ENCODE measurements at places on chromosomes 6 and 20.

GRCh38 chr20:23917024-23917725 is 37.6 kb upstream of the CST5 start:
- no peak for DNase-seq

- peak; percentile 61 for DNase-seq
Measured at GRCh38 chr6:24766680-24767462, 7.9 kb upstream of the GMNN start.

DNA sequence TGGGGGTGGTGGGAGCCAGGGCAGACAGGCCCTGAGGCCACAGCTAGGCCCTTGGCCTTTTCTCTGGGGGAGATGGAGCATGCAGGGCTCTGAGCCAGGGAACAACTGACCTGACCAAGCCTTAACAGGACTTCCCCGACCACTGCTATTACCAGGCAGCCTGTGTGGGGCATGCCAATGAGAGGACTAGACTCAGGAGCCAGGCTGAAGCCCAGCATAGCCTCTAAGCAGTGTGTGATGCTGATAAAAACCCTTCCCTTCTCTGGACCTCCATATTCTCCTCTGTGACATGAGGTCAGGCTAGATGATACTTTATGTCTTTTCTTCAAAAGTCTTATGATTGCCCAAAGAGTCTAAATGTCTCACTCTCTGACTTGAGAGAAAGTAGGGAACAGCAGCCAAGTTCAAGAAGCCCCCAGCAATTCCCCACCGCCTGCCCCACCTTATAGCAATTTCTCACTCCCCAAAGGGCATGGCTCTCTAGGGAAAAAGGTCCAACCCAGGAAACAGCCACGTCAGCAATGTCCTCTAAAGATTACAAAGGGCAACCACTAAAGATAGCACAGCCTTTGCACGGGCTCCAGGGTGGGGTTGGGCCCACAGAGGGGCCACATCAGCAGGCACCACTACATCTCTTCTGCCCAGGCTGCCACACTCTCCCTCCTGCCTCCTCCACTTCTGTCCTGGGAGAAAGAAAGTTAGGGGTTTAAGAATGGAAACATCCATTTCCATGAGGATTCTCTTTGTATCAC is 71.3 kb downstream of the TRERF1 start:
- DNase-seq = no peak

- no peak for DNase-seq
Measured at GRCh38 chr6:43717822-43718221, 30.2 kb upstream of the MRPS18A start.

- peak; percentile 30 for DNase-seq
Measured at GRCh38 chr6:134502614-134503549, 185.0 kb upstream of the SGK1 start.

- no peak for DNase-seq
Measured at GRCh38 chr6:100185615-100186014, 191.6 kb upstream of the MCHR2 start.

DNA sequence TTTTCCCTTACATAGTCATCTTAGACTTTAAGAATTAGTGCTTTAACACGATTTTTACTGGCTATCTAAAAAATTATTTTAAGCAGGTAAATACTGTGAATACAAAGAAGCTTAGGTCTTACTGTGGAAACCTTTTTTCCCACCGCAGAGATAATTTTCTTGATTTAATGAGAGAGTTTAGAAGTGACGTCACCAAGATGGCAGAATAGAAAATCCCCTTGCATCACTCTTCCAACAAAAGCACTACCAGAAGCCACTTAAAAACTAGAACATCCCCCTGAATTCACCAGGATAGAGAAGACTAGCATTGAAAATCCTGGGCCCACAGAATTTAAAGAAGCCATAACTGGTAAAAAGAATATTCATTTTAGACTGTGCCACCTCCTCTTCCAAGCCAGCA is 375.4 kb upstream of the PTCHD4 start:
- DNase-seq = no peak

DNA sequence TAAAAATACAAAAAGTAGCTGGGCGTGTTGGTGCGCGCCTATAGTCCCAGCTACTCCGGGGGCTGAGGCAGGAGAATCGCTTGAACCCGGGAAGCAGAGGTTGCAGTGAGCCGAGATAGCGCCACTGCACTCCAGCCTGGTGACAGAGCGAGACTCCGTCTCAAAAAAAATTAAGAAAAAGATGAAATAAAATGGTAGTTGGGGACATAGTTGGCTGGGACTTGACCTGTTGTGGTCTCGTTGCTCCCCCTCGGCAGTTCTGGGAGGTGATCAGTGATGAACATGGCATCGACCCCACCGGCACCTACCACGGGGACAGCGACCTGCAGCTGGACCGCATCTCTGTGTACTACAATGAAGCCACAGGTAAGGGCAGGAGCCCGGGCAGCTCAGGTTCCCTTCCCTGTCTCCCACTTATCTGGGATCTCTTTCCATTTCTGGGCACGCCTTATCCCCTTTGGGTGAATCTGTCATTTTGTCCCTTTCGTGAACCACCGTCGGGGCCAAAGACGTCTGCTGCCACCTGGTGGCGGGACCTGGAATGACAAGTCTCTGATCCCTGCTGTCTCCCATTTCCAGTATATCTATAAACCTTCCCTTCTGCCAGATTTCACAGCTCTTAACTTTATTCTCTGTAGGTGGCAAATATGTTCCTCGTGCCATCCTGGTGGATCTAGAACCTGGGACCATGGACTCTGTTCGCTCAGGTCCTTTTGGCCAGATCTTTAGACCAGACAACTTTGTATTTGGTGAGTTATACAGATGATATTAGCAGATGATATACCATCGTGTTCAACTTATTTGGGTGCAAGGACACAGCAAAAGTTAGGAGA is 2.3 kb downstream of the TUBB start:
- peak; percentile 82 for DNase-seq

DNA sequence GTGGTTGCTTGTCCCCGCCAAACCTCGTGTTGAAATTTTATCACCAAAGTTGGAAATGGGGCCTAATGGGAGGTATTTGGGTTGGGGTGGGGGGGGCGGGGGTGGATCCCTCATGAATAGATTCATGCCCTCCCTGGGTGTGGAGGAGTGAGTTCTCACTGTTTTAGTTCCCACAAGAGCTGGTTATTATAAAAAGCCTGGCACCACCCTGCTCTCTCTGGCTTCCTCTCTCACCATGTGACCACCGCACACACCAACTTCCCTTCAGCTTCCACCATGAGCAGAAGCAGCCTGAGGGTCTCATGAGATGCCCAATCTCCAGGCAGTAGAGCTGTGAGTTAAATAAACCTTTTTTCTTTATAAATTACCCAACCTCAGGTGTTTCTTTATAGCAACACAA is 111.3 kb downstream of the PRDM1 start:
- no peak for DNase-seq

DNA sequence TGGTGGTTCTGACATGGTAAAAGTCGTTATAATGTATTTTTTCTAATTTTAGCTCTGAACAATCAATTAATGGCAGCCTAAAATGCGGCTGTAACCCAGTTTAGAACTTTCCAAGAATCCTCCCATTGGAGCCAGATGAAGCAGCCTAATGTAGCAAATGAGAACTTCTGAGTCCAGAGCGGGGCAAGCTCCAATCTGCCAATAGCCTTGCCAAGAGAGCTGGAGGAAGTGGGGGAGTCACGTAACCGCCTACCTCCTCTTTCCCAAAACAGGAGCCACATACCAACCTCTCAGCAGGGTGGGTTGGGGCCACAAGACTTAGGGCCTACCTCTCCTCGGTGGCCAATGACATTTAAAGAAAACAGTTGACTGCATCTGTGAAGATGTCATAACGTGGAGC is 230.6 kb downstream of the SOD2 start:
- no peak for DNase-seq

GRCh38 chr6:87832025-87832825 is 130.2 kb upstream of the AKIRIN2 start:
- peak; percentile 58 for DNase-seq
